ENCODE measurements at places on chromosomes 11 and 22.

DNA sequence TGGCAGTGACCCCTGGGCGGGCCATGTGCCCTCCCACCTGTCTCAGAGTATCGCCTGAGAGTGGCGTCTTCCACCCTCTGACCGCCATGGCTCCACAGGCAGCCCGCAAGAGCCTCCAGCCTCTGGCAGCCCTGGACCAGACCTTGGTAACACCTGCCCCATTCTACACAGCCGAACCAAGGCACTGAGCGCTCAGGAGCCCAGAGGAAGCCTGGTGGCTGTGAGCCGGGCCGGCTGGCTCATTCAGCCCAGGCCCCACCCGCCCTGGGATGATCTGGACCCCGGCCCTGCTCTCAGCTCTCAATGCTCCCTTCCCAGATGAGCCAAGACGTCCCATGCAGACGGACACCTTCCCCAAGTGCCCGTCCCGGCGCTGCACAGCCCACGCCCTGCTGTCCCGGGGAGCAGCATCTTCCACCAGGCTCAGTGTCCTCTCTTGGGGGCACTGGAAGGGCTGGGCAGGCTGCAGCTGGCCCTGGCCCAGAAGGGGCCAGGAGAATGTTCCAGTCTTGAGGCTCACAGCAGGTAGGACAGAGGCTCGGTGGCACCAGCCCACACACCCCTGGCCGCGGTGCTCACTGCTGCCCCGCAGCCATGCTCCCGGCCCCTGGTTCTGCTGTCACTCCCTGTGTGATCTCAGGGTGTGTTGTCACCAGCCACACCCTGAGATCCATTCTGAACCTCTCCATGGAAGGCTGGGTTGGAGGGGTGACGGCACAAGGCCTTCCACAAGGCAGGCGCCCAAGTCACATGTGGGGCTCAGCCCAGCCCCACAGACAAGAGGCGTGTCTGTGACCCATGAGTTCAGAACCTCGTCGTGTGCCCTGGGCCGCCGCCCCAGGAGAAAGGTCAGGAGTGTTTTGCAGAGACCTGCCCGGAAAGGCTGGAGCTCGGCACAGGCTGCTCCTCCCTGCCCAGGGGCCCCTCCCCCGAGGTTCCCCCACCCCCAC lies 24.2 kb upstream of the PPARA start:
- DNase-seq = no peak

DNA sequence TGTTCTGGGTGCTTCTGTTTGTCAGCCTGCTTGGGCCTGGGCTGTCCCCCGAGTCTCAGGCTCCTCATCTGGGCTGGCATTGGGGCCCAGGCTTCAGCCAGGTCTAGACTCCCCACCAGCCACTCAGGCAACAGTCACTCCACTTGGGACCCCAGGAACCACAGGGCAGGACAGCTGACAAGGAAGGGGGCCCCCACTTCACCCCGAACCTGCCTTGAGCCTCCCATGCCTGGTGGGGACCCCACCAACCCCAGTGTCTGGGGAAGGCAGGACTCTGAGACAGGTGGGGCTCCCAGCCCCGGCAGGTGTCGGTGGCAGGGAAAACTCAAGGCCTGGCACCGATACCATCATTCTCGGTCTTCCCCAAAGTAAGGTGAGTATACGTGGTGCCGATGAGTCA lies 11.7 kb upstream of the LTO1 start:
- no peak for DNase-seq

DNA sequence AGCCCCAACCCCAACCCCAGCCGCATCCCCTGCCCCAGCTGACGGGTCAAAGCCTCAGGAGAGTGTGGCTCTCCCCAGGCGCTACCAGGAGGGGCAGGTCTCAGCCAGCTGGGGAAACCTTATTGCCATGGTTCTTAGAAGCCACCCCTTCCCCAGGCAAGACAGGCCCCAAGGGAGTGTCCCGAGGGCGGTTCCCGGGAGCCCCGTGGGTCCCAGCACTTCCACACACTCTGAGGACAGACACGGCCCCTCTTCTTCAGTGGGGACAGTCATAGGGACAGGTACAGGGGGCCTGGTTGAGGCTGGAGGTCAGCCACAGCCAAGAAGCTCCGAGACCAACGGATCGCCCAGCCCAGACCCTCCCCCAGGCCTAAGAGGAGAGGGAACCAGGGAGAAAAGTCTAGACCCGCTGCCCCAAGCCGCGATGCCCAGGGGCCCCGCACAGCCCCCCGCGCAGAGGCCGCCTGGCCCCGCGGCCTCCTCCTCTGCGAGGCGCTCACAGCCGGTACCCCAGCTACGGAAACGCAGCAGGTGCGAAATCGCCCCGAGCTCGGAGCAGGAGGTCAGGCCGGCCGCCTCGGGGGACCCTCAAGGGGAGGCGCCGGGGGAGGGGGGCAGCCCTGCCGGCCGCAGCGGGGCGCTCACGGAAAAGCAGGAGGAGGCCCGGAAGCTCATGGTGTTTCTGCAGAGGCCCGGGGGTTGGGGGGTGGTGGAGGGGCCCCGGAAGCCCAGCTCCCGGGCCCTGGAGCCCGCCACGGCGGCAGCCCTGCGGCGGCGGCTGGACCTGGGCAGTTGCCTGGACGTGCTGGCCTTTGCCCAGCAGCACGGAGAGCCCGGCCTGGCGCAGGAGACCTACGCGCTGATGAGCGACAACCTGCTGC lies 2.6 kb downstream of the KLHDC7B start:
- DNase-seq = peak; percentile 52

DNA sequence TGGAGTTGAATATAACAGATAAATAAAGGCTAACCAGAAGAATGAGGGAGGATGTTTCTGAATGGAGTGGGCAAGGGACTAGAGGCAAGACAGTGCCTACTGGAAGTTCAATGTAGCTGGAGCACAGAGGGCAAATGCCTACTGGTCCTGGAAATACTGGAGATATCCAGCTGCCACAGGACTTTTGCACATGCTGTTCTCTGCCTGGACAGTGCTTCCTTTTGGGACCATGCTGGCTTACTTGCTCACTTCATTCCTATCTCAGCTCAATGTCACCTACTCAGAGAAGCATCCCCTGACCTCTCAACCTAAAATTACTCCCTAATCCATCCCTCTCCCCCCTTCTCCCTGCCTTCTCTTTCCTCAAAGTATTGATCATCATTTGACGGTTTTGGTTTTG lies 20.2 kb downstream of the RASD2 start:
- no peak for DNase-seq

DNA sequence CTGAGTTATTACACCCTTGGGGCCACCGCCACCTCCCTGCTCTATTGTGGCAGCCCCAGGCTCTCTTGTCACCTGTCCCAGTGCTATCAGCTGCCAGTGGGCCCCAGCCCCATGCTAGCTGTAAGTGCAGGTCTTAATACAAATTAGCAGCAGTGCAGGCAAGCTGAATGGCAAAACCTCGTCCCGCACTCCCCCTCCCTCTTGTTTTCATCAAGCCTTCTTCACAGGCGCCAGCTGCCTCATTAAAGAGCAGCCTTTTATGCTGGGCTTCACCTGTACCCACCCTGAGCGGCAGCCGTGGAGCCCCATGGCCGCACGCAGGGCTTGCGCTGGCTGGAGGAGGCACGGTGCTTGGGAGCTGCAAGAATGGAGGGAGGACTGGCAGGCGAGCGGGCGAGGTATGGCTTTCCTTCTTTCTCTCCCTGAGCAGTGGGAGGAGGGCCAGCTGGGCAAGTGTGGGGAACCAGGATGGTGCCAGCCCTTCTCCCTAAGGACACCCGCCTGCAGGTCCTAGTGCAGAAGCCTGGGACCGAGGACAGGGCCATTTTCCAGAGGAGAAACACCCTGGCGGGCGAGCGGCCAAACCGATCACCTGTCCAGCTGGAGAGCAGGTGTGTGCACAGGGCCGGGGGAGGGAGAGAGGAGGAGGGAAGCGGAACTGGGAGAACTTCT lies 70.7 kb downstream of the FLI1 start:
- DNase-seq = no peak

DNA sequence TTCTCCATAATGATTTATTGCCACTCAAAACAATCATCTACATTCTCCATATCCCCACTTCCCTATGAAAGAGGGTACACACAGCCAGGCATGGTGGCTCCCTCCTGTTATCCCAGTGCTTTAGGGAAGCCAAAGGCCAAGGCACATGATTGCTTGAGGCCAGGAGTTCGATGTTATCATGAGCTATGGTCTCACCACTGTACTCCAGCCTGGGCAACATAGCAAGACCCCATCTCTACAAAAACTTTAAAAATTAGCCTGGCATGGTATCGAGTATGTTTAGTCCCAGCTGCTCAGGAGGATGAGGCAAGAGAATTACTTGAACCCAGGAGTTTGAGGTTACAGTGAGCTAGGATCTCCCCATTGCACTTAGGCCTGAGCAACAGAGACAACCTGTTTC lies 6.0 kb downstream of the HPS5 start:
- no peak for DNase-seq

GRCh38 chr11:116702772-116703385 lies 69.9 kb downstream of the BUD13 start:
- peak; percentile 43 for DNase-seq

DNA sequence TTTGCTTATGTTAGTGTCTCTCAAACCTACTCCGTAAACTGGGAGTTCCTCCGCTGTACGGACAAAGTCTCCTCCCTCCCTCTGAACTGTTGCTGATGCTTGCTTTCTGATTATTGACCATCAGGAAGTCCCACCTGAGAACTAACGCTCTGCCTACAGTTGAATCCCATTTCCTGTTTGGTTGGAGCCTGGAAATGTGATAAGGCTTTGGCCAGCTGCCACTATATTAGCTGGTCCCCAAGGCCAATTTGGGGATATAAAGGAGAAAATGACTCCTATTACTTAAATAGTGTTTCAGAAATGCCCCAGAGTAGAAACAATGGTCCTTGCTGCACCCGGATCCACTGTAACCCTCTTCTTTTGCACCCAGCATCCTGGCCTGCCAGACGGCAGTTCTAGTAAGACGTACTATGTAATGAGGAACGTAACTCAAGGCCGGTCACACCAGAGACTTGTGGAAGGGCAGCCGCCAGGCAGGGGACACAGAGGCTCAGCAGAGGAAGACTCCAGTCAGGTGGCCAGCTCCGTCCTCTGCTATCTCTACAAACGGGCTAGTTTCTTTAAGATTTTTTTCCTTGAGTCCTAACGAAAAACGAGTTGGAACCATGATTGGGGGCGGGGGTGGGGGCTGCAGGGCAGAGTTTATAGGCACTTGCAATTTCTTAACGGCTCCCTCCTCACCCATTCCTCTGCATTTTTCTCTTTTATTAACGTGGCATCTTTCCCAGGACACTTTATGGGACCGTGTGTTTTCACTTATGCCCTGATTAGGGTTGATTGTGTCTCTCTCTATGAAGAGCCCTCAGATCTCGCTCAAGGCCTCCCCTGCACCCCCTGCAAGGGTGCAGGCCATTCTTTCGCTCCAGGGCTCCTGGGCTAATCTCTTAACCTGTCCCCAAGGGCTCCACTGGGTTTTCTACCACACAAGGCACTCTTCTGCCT lies 72.8 kb upstream of the CDON start:
- no peak for DNase-seq

DNA sequence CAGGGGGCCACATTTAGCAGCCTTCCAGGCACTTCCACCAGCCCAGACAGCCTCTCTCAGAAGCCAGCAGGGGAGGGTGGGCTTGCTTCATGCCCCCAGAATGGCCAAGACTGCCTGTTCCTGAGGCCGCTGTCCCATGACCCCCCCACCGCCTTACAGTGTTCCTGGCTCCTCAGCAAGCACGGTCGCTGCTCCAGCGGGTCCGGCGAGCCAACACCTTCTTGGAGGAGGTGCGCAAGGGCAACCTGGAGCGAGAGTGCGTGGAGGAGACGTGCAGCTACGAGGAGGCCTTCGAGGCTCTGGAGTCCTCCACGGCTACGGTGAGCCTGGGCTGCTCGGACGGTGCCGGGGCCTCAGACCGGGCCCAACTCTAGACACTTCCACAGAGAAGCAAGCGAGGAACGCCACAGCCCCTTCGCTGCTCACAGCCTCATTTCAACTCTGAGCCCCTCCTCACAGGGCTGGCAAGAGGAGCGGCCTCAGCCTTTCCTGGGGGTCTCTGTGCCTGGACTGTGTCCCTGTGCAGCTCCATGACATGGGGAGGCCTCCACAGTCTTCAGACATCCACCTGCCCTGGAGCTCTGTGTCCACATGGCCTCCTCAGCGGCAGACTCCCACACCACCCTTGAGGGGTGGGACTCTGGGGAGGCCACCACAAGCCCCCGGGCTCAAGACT lies 668 bp downstream of the F2 start:
- DNase-seq = no peak

- peak; percentile 90 for DNase-seq
Observed at GRCh38 chr11:18720808-18721560, 5.0 kb downstream of the IGSF22 start.

- DNase-seq = no peak
Observed at GRCh38 chr11:11975201-11976092, 33.0 kb downstream of the DKK3 start.

GRCh38 chr11:102920118-102920684 lies 35.3 kb downstream of the MMP13 start:
- no peak for DNase-seq

DNA sequence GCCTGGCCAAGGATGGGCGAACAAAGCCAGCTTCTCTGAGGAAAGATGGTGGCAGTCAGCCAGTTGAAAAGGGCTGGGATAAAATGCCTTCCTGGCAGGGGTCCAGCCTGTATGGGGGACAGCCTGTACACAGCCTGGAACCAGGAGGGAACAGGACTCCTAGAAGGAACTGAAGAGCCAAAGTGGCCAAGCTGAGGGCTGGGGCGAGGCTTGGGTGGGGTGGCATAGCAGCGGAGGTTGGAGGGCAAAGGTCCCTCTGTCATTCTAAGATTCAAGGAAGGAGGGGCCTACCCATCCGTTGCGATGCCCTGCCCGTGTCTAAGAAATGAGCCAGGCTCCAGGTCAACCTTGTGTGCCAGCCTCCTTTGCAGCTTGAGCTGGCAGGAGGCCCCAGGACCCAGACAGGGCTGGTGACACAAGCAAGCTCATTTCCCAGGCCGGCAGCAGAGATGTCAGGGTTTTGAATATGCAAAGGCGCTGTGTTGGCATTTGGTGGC lies 22.6 kb downstream of the FADD start:
- no peak for DNase-seq

DNA sequence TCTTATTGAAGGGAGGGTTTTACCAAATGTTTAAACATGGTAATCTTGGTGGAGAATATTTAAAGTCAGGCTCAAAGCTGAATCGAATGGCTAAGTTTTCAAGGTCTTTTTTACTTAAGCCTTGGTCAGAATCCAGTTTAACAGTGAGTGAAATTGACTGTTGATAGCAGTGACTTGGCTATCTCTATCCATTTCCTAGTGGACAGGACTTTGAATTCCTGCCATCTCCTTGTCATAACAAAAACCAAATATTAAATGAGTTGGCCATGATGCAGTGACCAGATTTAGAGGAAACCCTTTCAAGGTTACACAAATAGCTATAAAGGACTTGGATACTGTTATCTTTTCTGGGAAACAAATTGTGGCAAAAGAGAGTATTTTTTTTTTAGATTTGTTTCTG lies 92.0 kb downstream of the JRKL start:
- no peak for DNase-seq

GRCh38 chr22:42797011-42797410 lies 60.1 kb downstream of the ARFGAP3 start:
- no peak for DNase-seq

DNA sequence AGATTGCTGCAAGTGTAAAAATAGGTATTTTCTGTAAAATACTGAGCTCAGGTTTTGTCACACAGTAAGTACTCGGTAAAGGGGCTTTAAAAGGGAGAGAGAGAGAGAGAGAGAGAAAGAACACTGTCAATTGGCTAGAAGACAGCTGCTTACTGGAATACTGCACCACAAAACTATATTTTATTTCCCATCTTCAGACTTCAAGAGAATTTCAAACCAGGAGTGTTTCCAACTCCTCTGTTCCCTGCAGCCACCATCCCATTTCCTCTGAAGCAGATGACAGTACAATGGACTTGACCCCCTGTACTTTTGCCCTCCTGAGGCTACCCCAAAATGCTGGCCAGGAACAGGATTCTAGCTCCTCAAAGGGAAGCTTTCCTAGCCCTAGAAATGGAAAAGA lies 89.7 kb downstream of the RELT start:
- no peak for DNase-seq

All from aorta (tissue), 5 donors.